ENCODE measurements at places on chromosomes 16 and 17.

GRCh38 chr16:2962334-2963073 lies 1.6 kb upstream of the KREMEN2 start:
- DNase-seq: no peak

DNA sequence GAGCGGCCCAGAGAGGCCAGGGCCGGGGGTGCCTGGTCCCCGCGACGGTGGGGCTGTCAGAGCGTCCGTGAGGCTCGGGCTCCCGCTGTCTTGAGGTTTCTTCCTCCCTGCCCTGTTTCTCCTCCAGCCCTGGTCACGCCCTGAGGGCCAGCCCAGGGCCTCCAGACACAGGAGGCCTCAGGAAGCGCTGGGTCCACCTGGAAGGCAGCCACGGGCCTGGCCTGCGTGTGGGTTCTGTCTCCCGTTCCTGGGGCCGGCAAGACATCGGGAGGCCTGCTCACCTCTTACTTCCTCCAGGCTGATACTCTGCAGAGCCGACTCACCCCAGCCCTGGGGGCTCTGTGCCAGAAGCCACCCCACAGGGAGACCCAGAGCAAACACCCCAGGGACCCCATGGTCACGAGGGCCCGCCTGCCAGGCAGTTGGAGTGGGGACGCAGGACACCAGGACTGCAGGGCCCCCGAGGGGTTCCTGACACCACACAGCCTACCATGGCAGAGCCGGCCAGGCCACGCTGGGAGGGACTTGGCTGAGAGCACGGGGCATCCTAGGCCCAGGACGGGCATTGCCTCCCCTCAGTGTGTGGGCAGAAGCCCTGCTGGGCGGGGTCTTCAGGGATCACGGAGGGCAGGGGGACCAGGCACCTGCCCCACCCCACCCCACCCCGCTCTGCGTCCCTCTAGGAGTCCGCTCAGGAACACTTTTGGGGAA lies 18.9 kb upstream of the CACNA1H start:
- DNase-seq: no peak

DNA sequence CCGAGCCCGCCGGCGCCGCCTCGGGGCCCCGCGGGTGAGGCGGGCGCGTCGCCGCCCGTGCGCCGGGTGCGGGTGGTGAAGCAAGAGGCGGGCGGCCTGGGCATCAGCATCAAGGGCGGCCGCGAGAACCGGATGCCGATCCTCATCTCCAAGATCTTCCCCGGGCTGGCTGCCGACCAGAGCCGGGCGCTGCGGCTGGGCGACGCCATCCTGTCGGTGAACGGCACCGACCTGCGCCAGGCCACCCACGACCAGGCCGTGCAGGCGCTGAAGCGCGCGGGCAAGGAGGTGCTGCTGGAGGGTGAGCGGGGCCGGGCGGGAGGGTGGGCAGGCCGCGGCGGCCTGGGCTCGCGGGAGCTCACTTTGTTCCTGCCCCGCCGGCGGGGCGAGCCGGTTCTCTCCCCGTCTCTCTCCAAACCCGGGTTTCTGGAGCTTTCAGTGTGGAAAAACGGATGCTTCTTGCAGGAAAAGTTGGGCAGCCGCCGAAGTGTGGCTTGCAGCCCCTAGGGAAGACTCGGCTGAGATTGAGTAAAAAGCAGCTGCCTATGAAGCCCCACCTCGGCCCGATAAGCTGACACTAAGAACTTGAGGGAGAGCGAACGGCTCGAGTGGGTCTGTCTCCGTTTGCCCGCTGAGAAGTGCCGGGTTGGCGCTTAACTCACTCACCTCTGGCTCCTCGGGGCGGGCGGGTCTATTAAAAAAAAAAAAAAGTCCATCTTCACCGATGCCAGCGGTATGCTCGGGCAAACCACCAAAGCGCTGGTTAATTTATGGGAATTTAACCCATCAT lies 677 bp downstream of the SNTB2 start:
- peak; percentile 39 for DNase-seq

DNA sequence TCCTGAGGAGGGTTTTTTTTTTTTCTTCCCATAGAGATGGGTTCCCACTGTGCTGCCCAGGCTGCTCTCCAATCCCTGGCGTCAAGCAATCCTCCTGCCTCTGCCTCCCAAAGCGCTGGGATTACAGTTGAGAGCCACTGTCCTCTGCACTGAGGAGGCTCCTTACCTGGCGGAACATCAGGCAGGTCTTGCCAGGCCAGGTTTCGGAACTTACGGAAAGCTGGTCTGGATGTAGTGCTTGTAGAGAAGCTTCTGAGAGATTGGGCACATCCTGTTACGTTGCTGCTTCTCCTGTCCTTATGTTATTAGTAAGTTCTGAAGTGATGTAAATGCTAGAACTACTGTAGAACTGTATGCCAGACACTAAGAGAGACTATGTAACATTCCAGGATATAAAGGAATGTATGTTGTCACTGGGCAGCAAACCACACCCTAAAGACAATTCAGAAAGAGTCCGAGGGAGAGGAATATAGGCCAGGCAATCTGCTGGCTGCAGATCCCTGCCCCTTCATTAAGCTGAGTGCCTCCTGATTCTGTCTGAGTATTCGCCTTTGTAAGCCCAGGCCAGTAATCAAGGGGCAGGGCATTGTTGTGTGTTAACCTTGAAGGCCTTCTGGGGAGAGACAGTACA lies 21.1 kb downstream of the ETV4 start:
- DNase-seq: no peak

DNA sequence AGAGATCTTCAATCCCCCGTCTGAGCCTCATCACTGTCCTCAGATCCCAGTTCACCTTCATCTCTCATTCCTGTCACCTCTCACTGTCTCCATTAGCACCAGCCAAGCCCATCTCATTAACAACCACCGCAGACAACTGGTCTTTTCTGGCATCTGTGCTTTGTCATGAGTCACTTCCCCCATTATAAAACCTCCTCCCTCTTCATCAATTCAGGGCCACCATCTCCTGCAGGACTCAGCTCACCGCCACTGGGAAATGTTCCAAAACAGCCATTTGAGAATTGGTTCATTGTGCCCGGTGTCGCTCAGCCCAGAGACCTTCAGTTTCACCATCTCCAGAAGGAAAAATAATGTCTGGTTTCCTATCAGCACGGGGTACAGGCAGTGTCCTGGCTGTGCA lies 56.9 kb upstream of the TEKT3 start:
- no peak for DNase-seq

- DNase-seq: no peak
These were observed 268.7 kb upstream of the SALL1 start for GRCh38 chr16:51419768-51420167.

DNA sequence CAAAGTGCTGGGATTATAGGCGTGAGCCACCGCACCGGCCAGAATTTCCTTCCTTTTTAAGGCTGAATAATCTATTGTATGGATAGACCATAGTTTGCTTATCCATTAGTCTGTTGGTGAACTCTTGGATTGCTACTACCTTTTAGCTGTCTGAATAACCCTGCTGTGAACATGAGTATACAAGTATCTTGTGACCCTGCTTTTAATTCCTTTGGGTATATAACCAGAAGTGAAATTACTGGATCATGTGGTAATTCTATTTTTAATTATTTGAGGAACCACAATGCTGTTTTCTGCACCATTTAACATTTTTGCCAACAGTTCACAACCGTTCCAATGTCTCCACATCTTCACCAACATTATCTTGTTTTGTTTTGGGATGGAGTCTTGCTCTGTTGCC lies 4.6 kb upstream of the OTOA start:
- DNase-seq: no peak

DNA sequence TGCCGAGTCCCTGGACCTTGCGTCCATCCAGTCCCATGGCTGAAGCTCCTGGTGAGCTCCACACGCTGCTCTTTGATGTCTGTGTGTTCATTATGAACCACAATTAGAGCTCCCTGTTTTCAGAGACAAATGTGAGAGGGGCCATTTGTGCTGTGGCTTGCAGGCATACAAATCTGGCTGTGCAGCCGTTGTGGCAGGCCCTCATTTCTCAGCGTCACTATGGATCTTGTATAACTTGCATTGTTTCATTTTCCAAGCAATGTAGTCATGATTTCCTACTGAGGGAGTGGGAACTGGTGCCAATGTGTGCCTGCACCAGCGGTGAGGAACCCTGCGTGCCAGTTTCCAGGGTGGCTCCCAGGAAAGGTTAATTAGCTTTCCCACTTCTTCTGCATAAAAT lies 542.6 kb downstream of the TMEM114 start:
- no peak for DNase-seq

DNA sequence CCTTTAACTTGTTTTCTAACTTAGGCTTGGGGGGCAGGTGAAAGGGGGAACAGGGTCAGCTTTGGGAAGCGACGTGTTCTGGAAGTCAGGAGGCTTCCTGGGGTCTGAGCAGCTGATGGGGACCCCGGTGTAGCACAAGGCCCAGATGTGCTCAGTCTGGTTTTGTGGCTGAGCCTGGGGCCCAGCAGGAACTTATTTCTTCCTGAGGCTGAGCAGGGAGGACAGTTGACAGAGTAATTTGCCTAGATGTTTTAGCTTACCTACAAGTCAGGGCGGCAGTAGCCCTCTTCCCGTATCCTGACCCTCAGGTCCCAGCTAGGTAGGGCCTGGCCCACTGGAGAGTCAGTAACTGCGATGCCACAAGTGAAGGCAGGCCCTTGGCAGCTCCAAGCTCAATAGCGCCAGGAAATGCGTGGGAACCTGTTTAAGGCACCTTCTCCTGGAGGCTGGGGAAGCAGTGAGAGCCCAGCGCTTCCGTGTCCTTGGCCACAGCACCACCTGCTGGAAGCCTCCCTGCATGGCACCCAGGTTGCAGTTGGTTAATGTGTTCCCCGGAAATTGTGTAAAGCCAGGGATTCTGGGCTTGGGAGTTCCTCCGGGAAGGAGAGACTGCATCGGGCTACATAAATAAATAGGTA lies 5.2 kb downstream of the CCR7 start:
- peak; percentile 79 for DNase-seq

DNA sequence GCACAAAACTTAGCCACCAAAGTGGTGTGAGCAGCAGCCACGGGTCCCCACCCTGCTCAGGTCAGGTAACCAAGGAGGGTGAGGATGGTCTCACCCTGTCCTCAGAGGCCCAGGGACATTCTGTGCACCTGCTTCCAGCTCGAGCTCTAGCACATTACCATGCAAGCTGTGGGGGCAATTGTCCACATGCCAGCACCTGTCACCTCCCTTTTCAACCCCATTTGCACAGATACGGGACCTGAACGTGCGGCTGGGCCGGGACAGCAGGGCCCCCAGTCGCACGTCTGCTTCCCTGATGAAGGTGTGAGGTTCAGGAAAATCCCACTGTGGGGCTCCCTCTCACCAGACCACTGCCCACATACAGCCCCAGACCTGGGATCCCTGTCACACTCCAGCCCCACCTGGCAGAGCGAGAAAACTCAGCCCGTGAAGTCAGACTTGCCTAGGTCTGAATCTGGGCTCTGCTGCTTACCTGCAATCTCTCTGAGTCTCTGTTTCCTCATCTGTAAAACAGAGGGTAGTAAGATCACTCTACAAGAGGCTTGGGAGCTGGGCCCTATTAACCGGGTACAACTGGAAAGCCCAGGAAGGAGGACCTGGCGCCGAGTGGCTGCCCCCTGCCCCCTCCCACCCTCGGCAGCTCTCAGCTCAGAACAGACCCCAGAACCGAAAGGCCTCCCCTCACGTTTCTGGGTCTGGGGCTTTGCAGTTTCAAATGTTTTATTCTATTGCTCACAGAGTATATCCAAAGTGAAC lies 7.9 kb downstream of the WFIKKN2 start:
- no peak for DNase-seq

DNA sequence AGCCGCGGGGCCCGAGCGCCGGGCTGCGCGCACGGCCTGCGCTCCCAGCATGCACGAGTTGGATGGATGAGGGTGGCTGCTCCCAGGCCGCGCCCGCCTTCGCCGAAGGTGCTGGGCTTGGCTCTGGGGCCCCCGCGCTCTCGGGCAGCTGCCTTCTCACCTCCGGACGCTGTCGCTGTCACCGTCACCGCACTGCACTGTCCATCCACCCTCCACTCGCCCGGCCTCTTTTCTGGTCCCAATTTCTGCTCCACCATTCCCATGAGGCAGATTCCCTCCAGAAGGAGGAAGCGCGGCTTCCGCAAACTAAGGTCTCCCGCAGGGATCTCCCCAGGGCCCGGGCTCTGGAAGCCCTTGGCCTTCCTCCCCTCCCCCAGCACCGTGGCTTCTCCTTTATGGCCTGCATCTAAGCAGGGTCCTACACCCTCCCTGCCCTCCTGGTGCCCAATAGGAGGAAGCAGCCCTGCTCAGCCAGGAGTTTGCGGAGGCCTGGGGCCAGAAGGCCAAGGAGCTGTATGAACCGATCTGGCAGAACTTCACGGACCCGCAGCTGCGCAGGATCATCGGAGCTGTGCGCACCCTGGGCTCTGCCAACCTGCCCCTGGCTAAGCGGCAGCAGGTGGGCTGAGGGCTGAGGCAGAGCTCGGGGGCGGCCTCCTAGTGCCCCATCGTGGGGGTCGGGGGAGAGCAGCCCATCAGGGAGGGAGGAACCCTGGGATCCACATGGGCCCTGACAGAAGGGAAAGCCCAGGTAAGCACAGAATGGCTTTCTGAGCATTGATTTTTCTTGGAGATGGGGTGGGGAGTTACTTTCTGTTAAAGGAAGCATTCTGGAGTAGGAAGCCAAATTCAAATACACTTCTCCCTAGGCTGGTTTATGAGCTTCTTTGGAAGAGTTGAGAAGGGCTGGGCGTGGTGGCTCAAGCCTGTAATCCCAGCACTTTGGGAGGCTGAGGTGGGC lies 899 bp downstream of the ACE start:
- DNase-seq: no peak
